Ovary (tissue), 10 donors: ENCODE measurements at places on chromosomes 3 and 15. TPM values are rescaled to one million over a fixed set of nuclear protein-coding genes. Genes with fewer than 3 reads are reported as not detected.

The RASL12 gene
- total RNA-seq, result 11.2 TPM

The SCN11A gene
- total RNA-seq, result under 0.01 TPM

The HCN4 gene
- total RNA-seq, result not detected

The SLC51A gene
- total RNA-seq, result 9.0 TPM

The ZBED2 gene
- 1.5 TPM for total RNA-seq

The TRPM1 gene
- not detected for total RNA-seq

The PPM1L gene
- total RNA-seq, result 3.9 TPM
